HFF-Myc (cell line): ENCODE measurements at places on chromosomes 4 and X.

DNA sequence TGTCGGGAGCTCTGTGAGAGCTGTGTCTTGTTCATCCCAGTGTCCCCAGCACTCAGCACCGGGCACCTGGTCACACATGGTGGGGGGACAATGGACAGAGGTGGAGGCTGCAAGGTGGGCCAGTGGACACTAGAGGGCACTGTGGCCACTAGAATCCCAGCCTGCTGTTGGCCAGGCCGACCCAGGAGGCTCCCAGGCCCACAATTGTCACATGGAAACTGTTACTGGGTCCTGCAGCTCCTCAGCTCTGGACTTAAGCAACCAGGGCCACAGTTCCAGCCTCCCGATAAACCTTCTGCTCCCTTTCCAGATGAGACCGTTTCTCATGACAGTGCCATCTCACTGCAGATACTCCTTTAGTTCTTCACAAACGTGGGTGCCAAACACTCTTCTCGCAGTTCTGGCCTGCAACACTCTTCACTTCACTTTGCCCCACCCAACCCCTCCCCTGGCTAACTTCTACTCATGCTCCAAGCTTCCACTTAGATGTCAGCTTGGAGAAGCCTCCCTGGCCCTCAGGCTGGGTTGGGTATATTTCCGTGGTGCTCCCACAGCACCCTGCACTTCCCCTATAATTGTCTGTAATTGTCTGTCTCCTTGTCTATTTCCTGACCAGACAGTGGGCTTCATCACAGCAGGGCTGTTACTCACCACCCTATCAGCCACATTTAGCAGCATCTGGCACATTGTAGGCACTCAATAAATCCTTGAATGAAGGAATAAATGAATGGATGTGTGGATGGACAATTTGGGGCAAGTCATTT, 3.5 kb upstream of the IQSEC2 start:
- DNase-seq, result no peak

DNA sequence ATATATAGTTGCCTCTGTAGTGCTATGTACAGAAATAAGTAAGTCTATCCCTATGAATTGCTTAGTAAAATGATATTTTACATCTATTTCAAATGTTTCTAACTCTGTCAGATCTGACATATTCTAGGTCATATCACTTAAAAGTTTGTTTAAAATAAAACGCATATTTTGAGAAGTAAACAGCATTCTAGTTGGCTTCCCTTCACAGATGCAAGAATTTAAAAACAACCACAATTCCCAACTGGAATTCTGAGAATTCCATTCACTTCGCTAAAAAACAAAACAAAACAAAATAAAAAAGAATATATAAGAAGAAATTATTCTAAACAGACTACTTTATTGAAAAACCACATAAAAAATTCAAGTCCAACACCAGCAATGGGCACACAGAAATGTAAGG, 126.0 kb downstream of the PPP3CA start:
- no peak for DNase-seq

DNA sequence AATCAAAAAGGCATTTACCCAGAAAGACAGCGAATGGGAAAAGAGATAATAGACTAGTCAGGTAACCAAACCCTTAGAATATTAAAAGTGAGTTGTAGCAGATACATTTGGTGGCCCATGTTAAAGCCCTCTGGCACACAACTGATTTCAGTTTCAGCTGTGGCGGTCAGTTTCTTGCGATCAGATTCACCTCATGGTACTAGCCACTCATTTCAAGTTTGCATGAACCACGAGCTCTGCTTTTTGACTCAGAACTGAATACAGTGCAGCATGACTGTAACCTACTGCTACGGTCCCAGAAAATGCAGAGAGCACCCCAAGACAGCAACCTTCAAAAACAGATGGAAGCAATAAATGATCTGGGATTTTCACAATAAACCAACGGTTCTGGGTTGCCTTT, 919.1 kb upstream of the PCDH10 start:
- no peak for DNase-seq

GRCh38 chrX:40202456-40202855, 104.7 kb upstream of the BCOR start:
- no peak for DNase-seq

DNA sequence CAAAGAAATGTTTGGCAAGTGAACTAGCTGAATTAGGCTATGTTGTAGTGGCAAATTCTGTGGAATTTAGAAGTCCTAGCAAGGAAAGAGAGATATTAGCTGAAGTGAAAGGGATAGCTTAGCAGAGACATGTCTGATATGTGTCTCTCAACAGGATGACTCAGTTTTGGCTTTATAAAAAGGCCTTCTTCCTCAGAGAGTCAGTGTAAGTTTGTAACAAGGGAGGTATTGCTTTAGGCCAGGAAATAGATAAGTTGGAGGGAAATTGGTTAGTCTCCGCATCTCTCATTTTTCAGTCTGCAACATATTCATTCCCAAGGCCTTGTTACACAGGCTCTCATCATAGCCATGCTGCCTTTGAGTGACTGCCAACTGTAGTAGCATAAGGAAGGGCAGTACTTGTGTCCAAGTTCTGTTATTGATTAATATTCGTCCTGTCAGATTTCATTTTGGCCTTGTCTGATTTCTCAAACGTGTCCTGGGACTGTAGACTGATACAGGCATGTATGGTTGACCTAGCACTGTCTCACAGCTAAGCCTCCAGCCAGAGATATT, 4.0 kb downstream of the TMEM164 start:
- no peak for DNase-seq

DNA sequence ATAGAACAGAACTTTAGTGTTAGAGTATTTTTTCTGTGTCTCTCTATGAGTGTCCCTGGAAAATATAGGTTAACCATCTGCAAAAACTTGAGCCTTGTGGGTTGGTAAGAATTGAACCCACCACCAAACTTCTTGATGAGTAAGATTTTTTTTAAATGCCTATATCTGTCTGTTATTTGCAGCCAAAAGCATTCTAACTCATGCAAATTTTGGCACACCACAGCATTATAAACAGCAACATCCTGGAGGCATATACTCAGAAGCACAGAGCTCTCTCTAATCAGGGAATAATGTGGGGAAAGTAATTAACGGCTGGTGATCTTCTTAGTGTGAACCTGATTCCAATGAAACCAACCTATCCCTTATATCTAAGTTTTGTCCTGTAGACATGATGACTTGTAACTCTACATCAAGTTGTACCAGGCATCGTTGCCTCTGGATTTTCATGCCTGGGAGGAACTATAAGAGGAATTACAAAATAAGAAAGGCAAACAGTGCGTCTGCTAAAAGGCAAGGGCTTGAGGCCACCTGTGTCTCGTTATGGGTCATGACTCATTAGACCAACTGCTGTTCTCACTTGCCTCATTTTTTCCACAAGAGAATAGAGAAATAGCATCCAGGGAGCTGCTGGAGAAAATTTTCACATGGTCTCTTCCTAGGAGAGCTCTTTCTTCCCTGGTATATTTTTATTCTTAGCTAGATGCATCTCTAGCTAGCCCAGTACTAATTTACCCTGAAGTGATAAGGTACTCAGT, 202.4 kb downstream of the CHIC2 start:
- DNase-seq, result peak; percentile 92

- no peak for DNase-seq
Observed at GRCh38 chr4:38814386-38814785, 9.8 kb upstream of the TLR1 start.

- no peak for DNase-seq
Observed at GRCh38 chrX:78029663-78030062, 60.2 kb upstream of the PGAM4 start.

- DNase-seq, result no peak
Observed at GRCh38 chrX:132614297-132614696, 125.5 kb upstream of the MBNL3 start.

DNA sequence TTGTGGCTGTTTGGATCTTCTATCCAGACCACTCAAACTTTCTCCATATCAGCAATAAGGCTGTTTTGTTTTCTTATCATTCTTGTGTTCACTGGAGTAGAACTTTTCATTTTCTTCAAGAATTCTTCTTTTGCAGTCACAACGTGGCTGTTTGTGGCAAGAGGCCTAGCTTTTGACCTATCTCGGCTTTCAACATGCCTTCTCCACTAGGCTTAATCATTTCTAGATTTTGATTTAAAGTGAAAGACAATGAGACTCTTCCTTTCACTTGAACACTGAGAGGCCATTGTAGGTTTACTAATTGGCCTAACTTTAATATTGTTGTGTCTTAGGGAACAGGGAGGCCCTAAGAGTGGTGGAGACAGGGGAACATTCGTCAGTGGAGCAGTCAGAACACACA, 19.1 kb downstream of the FGF2 start:
- no peak for DNase-seq

GRCh38 chr4:76691807-76692582, 205.9 kb downstream of the SOWAHB start:
- no peak for DNase-seq

- DNase-seq, result no peak
Observed at GRCh38 chr4:24973747-24974601, 56.8 kb downstream of the LGI2 start.

- DNase-seq, result no peak
Observed at GRCh38 chr4:107760281-107760947, 40.4 kb upstream of the PAPSS1 start.

DNA sequence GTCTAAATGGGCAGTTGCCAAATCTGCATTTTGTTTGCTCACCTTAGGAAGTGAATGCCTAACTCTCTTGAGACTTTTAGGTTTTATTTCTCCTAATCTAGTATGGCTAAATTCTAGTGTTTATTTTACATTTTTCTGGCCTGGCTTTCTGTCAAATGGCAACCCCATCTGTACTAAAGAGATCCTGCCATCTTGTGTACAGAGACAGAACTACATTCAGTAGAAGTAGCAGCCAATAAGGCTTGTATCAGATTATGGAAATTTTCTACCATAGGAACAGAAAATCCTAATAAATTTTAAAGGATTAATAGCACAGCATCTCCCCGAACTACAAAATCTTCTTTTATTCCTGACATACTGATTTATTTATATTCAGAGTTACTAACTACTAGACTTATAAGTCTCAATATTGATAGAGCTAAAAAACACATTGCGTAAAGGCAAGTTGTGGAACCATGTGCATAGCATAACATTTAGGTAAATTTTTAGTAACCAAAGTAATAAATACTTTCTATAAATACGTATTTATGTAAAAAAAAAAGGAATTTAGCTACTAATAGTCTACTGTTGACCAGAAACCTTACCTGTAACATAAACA, 45.5 kb downstream of the TMEM144 start:
- DNase-seq, result peak; percentile 11

DNA sequence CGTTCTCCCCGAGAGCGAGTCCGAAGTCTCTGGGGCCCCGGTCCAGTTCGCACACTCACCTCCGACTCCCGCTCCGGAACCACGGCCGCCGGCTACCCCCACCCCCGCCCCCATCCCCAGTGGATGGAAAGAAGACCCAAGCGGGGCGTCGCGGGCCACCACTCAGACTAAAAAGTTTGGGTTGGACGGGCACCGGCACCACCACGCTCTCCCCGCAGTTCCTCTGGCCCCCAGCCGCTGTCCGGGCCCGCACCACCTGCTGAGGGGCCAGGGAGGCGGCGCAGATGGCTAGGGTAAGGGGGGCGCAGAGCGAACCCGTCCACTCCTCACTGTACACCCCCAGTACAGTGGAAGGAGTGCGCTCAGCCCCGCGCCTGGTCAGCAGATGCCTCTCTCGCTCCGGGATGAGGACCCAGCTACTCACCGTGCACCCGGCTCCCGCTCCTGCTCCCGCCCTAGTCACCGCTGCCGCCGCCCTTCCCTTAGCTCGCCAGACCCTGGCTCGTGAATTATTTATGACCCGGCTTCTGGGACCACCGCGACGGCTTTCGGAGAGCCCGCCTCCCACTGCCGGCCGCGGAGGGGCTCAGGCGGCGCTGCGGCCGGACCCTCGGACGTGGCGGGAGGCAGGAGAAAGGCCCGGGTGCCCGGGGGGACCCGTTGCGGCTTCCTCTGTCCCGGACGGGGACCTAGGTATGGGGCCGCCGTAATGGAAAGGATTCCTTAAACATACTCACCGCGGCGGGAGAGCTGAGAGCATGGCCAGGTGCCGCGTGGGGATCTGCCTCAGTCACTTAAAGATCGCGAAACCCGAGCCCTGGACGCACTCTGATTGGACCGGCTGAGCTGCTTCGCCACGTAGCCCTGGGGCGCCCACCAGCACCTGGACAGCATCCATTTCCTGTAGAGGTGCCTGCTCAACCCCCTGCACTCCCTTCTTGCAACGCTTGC, at the start of gene PROM1:
TSS of gene PROM1 (minus strand) at position 783 of the 951 bp plus-strand sequence. CDS start 8,117 bp downstream, outside the sequence.
- no peak for DNase-seq

DNA sequence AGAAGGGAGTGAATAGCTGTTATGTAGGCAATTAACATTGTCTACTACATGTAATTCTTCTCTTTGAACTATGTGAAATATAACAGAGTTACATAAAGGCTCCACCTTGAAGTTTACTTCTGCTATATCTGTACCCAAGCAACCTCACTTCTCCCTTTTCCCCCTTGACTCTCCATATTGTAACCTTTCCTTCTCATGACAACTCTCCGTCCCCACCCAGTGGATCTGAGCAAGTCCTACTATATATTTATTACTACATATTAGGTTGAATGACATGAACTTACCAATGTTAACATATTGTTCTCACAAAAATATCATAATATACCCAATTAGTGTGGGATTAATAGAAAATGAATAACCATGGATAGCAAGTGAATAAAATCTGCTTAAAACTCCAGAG, 93.2 kb upstream of the ATP8A1 start:
- DNase-seq, result no peak
